Calu3 (cell line): ENCODE measurements at places on chromosomes 1 and 21. TPM values are rescaled to one million over a fixed set of nuclear protein-coding genes. Genes with fewer than 3 reads are reported as not detected.
A peak's percentile ranks its signal among the peaks of the same experiment; 100 is the strongest.

GRCh38 chr1:218787826-218788225 is 385.9 kb upstream of the LYPLAL1 start:
- no peak for DNase-seq

Gene HSPB7
- not detected in 2 replicates for total RNA-seq

GRCh38 chr21:31905503-31906451 is 33.0 kb downstream of the HUNK start:
- DNase-seq: no peak

GRCh38 chr1:198686069-198686728 is 47.4 kb downstream of the PTPRC start:
- DNase-seq: no peak

DNA sequence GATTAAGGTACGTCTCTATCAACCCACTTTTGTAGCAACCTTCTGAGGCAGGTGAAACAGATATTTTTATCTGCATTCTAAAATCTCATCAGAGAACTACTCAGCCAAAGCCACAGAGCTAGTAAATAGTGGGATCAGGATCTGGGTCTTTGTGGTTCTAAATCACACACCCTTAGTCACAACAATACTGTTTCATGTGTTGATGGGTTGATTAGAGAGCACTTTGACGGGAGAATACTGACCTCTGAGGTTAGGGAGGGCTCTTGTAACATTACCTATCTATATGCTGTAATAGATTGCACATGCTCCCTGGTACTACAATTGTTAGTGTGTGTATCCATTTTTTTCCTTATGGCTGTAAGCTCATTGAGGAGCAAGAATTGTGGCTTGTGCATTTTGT is 45.5 kb upstream of the CCDC190 start:
- DNase-seq: no peak

Gene MYOC
- total RNA-seq: not detected in 2 replicates

DNA sequence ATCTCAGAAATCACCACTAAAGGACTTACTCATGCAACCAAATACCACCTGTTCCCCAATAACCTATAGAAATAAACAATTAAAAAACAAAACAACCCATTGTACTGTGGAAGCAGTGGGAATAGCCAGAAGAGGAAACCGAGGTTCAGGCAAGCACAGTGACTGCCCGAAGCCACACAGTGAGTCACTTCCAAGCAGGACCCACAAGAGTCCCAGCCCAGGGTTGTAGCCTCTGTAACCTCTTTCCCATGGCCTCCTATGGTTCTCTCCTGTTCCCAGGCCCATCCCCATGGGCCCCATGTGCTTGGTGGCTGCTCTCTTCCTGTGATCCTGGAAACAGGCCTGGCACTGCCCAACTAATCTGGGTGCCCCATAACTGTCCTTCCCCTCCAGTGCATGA is 29.0 kb upstream of the HTR1D start:
- DNase-seq: no peak

DNA sequence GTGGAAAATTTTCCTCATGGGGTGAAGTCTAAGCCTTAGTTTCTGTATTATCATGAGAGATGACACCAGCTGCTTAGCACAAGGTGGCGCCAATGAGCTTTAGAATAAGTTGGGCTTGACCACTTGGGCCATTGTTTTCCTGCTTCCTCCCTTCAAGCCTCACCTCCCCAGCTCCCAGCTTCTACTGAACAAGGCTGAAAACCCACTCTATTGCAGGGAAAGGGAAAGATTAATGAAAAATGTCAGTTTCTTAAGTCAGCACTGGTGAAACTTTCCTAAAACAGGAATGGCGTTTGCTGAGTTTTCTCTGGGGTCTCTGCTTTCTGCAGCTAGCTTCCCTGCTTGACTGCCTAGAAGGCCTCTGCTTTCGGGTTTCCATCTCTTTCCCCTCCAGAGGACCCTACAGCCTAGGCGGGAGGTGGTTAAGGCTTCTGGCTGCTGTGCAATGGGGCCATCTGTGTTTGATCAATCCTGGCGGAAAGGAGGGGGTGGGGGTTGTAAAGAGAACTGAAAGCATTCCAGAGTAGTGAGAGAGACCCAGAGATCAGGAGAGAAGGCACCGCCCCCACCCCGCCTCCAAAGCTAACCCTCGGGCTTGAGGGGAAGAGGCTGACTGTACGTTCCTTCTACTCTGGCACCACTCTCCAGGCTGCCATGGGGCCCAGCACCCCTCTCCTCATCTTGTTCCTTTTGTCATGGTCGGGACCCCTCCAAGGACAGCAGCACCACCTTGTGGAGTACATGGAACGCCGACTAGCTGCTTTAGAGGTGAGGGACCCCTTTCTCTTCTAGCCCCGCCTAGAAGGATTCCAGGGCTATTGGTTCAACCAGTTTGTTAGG is at the start of gene OLFML3:
TSS of gene OLFML3 (plus strand) at position 612 of the 840 bp plus-strand sequence. CDS start at position 655, 43 bp downstream.
- DNase-seq: peak; percentile 70

DNA sequence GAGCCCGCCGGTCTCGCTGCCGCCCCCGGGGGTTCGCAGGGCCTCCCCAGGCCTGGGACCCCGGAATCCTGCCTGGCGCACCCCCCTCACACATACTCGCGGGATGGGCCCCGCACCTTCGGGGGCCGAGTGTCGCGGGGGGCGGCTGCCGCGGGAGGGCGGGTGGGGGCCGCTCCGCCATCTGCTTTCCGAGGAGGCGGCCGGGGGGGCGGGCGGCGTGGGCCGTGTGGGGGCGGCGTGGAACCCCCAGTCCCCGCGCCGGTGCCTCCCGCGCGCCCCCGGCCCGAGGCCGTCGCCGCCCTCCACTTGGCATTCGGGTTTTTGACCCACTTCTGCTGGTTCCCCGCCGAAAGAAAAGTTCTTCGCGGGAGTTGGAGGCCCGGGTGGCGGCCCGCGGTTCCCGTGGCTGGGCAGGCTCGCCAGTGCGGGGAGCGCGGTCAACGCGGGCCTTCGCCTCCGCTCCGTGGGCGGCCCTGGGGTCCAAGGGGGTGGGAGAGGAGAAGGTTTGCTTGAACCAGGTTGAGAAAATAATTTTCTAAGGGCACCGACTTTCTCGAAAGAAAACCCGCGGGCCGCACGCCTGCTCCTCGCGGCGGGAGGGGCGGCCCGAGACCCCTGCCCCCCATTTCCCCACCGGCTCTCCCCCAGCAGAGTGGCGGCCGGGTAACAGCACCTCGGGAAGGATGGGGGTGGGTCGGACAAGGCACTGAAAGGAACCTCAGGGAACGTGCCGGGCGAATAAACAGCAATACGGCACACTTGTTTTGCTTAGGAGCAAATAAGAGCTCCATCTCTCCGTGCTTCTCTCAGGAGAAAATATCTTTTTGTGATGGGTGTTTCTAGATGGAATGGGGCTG is 1.6 kb downstream of the PHF13 start:
- no peak for DNase-seq

- no peak for DNase-seq
Measured at GRCh38 chr1:209620487-209620884, 31.7 kb downstream of the LAMB3 start.

DNA sequence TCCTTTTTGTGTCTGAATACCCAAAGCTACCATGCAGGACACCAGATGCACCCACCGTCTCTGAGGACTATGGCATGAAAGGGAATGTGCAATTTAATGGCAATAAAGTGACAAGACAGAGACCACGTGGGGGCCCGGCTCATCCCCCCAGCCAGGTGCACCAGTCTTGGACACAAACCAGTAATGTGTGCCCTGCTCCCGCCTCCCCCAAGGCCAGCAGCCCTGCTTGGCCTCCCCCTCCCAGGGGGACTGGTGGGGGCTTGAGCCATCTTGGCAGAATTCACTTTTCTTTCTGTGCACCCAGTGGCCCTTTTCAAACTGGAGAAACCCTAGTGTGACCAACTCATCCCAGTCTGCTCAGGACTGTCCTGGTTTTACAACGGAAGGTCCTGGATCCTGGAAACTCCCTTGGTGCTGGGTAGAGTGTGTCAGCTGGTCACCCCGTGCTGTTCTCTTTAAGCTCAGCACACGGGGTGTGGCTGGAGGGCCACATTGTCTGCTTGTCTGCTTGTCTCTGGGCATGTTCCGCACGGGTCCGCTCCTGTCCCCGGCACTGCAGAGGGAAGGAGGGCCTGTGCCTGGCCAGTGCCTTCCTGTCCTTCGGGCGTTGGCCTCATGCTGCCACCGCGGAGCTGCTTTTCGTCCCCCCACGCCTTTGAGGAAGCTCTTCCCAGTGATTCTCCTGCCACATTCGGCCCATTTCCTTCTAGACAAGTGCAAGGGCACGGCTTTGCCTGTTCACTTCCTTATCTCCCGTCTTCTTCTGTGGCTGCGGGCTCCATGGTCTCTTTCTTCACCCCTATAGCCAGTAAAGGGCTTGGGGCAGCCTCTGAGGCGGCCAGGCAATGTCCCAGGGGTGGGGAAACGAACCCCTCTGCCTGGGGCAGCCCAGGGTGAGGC is 45.8 kb upstream of the TTC34 start:
- no peak for DNase-seq

- no peak for DNase-seq
Measured at GRCh38 chr1:66000033-66000637, 207.4 kb downstream of the PDE4B start.

- DNase-seq: peak; percentile 86
Measured at GRCh38 chr1:228459091-228459993, 27.8 kb upstream of the RNF187 start.

DNA sequence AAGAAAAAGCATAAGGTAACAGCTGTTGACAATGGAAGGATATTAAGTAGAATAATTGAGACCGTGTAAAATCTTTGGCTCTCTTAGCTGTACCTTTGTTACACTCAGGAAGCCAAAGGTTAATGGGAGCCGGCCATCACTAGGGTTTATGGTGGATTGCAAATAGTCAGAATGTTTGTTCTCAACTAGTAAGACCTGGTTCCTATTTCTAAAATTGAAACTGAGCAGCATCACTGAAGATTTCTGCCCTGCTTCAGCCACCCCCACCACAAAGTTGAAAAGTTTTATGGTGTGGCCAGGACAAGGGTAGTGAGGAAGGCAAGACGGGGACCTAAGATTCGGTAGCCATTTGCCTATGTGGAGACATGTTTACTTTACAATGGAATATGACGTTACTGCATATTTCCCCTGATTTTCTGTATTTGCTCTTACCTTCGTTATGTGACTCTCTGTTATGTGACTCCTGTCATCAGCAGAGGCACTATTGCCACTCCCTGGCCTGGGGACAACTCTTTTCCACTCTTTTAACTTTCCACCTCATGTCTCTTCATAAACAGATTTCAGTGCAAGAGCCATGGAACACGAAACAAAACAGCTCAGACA is 41.4 kb upstream of the KIF1B start:
- DNase-seq: no peak

DNA sequence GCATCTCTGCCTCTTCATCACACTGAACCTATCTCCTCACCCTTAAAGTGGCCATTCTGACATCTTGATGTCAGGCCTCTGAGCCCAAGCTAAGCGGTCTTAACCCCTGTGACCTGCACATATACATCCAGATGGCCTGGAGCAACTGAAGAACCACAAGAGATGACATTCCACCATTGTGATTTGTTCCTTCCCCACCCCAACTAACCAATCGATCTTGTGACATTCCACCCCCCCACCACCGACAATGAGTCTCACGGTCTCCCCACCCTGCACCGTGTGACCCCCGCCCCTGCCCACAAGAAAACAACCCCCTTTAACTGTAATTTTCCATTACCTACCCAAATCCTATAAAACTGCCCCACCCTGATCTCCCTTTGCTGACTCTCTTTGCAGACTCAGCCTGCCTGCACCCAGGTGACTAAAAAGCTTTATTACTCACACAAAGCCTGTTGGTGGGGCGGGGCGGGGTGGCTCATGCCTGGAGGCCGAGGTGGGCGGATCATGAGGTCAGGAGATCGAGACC is 21.0 kb upstream of the PINK1 start:
- peak; percentile 49 for DNase-seq

- DNase-seq: no peak
Measured at GRCh38 chr21:17777072-17777765, 41.9 kb downstream of the C21orf91 start.

DNA sequence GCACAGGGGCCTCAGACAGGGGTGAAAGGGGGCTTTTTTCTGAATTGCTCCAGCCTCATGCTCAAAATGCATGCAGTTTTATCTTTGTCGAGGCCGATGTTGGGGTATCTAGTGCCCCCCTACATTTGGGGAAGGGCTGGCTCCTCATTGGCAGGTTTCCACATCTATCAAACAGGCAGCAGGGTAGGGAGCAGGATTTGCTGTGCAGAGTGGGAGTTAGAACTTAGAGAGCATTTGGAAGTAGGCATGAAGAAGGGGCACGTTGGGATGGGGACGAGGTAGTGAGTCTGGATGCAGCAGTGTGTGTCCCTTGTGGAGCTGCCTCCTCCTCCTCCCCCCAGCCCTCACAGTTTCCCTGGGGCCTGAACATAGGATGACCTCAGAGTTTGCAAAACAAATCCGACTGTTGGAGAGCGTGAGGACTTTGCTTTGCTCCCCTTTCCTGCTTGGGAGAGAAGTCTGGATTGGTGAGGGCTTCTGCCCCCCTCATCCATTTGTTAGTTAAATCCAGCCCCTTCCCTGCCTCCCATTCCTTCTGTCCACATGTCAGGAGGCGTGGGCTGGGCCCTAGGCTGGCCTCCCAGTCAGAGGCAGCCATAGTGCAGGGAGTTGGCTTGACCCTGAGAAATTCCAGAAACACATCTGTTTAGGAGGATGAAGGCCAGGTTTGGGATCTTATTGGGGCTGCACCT is 36.9 kb upstream of the GPR37L1 start:
- DNase-seq: peak; percentile 73

Gene CFHR3
- total RNA-seq: not detected in 2 replicates

Gene CSMD2
- total RNA-seq: not detected in 2 replicates

DNA sequence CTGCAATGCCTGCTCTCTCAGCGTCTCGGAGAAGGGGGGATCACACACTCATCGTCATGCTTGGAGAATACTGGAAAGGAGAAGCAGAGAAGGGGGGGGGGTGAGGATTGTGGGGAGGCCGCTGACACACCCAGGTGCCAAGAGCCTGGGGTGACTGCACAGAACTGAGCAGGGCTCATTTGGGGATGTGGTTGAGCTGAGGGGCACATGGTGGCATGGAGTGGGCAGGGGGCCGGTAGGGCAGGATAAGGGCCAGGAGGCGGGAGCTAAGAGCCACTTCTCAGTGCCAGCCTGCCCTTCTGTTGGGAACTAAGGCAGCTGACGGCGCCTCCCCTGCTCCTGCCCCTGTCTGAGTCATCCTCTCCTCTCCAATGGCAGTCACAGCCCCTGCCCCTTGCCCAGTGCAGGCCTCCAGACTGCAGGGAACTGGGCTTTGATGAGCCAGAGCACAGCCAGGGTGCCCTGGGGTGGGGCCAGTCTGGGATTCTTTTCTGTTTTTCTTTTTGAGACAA is 27.2 kb downstream of the MRPL37 start:
- peak; percentile 42 for DNase-seq

DNA sequence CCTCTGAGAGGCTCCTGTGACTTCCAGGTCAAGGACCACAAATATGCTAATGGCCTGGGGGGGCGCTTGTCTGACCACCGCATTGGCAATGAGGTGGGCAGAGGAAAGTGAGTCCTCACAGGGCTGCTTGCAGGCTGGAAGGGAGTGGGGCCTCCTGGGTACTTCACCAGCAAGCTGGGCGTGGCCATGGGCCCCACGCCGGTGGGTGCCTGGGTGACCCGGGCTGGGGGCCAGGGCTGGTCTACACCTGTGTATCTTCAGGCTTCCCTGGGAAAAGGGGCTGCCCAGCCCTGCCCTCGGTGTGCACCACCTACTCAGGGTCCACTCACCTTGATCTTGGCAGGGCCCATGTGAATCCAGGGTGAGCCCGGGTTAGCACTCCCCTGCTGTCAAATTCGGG is 167.4 kb downstream of the PRDM16 start:
- no peak for DNase-seq
